ENCODE measurements at places on chromosomes 13 and 19.

DNA sequence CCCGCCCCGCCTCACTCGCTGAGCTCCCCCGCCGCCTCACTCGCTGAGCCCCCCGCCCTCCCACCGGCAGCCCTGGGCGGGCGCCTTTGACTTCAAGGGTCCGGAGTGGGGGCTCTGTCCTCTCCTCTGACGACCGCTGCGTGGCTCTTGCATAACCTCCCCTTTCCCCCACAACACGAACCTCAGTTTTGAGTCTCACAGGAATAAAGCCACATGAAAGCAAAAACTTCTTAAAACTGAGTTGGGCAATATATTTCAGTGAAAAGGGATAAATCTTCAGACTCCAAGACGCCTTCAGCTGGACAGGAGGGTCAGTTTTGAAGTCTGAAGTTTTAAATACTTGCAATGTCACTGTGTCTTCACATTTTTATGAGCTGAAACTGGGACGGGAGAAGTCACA, 70.6 kb upstream of the C13orf46 start:
- DNase-seq: no peak

DNA sequence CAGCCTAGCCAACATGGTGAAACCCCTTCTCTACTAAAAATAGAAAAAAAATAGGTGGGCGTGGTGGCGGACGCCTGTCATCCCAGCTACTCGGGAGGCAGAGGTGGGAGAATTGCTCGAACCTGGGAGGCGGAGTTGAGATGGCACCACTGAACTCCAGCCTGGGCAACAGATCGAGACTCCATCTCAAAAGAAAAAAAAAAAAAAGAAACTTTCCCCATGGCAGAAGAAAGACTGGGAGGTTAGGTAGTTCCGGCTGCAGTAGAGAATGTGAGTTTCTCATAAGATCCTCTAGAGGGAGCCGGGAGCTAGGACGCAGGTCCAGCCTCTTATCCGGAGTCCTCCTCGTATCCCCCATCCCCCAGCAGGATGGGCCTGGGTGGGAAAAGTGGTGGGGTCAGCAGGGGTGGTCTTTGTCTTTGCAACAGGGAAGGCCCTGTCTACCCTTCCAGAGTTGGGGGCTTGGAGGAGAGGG, 13.2 kb upstream of the CREB3L3 start:
- DNase-seq: peak; percentile 29

- no peak for DNase-seq
These were observed 241.3 kb downstream of the SLITRK6 start for GRCh38 chr13:85557691-85558467.

GRCh38 chr13:79625517-79625916, 144.6 kb downstream of the NDFIP2 start:
- DNase-seq: no peak

DNA sequence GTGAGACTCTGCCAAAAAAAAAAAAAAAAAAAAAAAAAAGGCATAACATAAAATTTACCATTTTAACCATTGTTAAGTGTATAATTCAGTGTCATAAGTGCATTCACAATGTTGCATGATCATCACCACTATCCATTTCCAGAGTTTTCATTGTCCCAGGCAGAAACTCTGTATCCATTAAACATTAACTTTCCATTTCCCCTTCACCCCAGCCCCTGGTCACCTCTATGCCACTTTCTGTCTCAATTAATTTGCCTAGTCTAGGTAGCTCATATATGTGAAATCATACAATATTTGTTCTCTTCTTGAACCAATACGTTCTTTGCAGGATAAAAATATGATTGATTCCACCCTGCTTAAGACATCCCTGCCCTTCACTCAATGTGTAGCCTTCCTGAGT, 31.0 kb upstream of the VWA8 start:
- DNase-seq: no peak

DNA sequence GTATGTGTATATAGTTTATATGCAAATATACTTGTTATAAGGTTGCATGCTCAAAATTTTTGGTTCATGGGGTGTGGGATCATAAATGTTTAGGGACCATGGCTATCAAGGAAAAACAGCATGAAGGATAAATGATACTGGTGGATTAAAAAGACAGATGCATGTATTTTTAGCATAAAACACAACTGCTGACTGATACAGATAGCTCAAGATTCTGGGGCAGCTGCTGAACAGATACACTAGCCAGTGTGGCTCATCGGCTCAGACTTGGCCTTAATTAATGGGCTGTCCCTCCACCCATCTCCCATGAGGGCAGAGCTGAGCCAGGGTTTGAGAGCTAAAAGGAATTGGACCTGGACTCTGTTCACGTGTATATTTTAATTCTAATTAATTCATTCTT, 11.4 kb downstream of the ALOX5AP start:
- DNase-seq: no peak

GRCh38 chr13:49343255-49343654, 95.5 kb downstream of the CDADC1 start:
- DNase-seq: no peak

- no peak for DNase-seq
These were observed 76.4 kb upstream of the MCF2L start for GRCh38 chr13:112892426-112893206.

- no peak for DNase-seq
These were observed 44.0 kb downstream of the SUGP2 start for GRCh38 chr19:18989316-18989715.

GRCh38 chr19:49881672-49882394, 4.3 kb downstream of the TBC1D17 start:
- DNase-seq: no peak

DNA sequence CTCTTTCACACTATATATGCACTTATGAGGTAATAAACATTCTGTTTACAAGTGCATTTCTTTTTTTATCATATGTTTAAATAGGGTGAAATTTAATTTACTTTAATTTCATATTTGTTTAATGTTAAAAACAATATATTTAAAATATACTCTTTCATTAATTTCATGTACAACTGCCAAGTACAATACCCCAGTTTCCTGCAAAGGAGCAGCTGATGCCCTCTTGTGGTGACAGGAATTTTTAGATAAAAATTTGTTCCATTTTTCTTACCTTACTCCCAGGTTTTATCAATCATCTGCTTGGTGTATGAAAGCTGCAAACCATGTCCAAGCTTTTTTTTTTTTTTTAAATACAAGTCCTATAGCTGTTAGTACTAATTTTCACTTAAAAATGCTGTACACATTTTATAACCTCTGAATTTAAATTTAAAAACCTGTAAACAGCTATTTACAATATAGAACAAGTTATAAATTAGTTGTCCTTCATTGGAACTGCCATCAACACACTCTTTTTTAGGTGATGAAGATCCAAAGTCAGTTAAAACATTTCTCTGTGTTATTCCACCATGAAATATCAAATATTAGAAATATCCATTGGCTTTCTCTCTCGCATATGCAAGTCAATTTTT, 4.9 kb downstream of the PCDH20 start:
- DNase-seq: no peak

GRCh38 chr13:25493931-25494640, 122.3 kb downstream of the ATP8A2 start:
- DNase-seq: no peak

DNA sequence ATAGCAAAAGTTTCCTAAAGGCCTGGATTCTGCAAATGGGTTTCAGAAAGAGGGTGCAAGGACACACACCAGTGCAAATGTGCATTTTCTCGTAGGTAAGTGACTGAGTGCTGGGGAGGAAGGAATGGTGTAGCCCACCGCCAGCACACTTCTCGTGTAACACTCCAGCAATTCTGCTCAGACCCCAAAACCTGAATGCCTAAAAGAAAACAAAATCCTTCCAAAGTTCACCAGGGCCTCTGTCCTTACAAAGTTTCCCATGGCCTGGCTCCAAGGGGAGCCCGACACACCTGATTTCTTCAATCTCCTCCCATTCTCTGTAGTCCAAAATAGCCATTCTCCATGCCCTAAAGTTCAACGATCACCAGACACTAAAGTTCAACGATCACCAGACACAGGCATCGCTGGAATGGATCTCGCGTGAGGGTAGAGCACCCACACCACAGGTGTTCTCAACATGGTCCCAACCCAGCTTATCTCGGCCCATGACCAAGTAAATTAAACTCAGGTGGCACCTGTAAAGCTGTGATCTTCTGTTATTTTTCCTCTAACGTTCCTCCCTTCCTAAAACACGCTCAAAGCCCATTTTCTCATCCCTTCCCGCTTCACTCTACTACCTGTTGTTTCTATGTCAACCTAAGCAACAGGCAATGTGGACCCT, 46.0 kb downstream of the ABCC4 start:
- no peak for DNase-seq

DNA sequence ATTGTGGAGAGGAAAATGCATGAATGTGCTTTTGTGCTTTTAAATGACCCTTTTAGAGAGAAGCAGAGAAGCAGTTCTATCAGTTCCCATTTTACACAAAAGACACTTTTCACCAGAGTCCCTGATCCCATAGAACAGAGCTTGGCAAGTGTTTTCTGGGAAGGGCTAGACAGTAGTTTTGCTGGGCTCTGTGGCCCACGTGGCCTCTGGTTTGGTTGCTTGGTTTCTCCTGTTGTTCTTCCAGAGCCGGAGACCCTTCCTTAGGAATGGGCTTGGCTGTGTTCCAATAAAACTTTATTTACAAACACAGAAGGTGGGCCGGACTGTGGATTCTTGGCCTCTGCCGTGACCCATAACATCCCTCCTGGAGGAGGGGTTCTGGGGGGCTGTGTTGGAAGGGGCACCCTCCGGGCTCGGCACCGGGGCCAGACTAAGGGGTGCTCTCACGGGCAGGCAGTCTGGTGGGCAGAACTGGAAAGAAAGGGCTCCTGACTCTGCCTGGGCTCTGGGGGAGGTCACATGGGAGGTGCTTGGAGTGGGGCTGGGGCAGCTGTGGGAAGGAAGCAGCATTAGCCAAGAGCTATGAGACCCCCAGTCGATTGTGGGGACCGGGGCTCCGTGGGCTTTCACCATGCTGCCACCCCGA, 3.2 kb downstream of the SPPL2B start:
- no peak for DNase-seq

- DNase-seq: no peak
These were observed 514.5 kb downstream of the IRS2 start for GRCh38 chr13:109271555-109272541.

- peak; percentile 50 for DNase-seq
These were observed 42.1 kb upstream of the C13orf46 start for GRCh38 chr13:114015969-114016295.

DNA sequence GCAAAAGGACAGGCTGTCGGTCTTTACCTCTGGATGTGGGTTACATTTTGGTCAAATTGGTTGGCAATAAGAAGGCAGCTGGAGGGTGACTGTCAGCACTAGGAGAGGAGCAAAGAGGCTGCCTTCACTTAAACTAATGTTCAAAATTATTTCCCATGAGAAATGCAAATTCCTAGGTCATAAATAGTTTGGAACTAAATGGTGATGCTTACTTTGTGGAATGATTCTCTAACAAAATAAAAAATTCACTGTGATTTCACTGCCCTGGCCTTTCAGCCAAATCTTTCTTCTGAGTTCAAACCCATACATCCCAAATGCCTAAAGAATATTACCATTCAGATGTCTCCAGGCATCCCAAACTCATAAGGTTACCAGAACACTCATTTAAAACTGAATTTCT, 25.0 kb upstream of the OXGR1 start:
- DNase-seq: no peak

- no peak for DNase-seq
These were observed 478.5 kb upstream of the SLITRK1 start for GRCh38 chr13:84360822-84361221.

DNA sequence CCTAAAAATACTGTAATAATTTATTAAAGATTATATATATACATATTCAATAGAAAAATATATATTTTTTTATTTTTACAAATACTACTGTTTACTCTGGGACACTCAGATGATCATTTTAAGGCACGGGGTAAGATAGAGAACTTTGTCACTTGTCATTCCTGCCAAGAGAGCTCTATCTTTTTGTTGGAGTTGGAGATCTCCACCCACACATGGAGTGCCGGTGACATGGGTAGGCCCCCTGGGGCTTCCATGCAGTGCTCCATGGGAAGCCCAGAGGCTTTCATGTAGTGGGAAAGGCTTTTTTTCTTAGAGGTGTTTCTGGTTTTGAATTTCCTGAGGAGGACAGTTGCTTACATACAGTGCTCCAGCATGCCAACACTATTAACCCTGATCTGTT, 81.4 kb downstream of the LMO7 start:
- DNase-seq: no peak

DNA sequence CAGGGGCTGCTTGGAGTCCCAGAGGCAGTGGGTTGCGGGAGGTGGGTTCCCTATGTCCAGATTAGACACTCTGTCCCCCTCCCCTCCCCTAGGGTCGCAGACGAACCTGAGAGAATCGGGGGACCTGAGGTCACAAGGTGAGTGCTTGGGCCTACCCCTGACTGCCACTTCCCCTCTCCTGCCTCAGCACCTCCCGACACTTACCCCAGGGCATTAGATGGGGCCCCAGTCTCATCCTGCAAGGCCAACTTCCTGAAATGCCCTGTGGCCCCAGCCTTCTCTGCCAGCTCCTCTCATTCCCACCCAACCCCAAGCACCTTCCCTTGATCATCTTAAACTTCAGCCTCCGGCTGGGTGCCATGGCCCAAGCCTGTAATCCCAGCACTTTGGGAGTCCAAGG, 23.0 kb downstream of the CKM start:
- DNase-seq: no peak

DNA sequence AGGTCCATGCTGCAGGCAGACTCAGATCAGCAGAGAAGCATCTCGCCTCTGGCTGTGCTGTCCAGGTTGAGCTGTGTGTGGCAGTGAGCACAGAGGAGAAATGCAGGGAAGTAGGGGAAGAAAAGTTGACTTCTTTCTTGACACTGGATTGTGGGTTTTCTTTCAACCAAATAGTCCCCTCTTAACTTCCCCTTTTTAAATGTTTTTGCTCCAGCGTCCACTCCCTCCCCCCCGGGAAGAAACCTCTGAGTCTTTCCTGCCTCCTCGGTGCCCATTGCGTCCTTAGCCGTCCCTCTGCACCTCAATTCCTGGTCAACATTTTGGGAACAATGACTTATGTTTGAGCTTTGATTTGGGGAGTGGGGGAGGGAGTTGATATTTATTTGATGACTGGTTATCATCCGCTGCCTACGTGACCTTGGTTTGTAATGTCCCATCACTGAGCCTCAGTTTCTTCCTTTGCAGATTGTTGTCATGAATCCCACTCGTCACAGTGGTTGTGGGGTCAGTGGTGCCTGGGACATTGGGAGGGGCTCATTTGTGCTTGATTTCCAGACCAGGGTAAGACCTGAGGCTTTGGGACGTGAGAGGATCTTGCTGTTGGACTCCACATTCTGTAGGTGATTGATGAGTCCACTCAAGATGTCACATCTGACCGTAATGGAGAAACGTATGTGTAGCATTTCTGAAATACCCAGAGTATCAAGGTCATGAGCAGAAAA, at the start of gene LILRB2:
LILRB2 (minus strand) TSS at position 104 of the 722 bp plus-strand sequence. CDS start 614 bp downstream, outside the sequence.
- no peak for DNase-seq

- no peak for DNase-seq
These were observed 16.2 kb downstream of the PKN1 start for GRCh38 chr19:14449321-14449720.

- DNase-seq: no peak
These were observed 25.6 kb downstream of the UBXN6 start for GRCh38 chr19:4431808-4432674.

GRCh38 chr13:79398915-79399314, 7.1 kb downstream of the RBM26 start:
- peak; percentile 44 for DNase-seq

DNA sequence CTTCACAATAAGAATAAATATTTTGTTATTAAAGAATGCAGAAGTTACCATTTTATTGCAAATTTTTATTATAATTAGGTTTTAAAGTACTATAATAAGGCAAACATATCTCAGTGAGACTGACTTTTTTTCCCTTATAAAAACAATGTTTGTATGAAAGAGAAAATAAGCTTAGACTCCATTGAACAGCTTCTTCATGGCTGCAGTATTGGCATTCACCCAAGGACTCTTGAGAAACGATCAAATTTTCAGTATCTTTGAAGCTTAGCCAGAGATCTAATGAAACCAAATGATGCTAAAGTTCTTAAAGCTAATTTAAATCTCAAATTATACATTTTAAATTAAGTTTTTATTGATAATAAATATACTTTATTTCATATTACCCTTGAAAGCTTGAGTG, 128.3 kb downstream of the GGACT start:
- no peak for DNase-seq

All from activated naive CD4-positive, alpha-beta T cell treated with anti-CD3 and anti-CD28 coated beads for 36 hours (primary cell).